ENCODE measurements at places on chromosomes 2 and 18. TPM values are rescaled to one million over a fixed set of nuclear protein-coding genes. Genes with fewer than 3 reads are reported as not detected.
A peak's percentile ranks its signal among the peaks of the same experiment; 100 is the strongest.

- no peak for DNase-seq
Observed at GRCh38 chr2:207351171-207351570, 178.6 kb upstream of the CREB1 start.

DNA sequence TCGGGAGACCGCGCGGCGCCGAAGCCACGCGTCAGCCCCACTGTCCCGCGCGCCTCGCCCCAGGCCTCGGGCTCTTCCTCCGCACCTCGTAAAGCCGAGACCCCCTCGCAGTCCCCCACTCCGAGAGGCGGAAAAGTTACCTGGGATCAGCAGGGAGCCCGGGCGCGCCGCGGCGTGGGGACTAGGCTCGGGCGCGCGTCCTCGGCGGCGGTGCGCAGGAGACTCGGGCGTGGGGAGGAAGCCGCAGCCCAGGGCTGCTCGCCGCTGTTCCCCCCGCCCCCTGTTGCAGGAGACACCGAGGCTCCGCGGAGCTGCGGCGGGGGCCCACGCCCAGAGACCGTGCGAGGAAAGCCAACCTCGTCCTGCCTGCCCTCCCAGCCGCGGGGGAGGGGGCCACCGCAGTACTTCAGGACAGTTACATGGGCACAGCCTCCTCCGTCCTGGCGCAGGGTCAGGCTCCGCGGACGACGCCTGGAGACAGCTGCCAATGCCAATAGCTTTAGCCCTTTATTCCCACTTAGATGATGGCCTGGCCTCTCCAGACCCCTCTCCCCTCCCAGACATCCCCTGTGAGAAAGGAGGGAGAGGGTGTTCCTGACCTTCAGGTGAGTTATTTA, at the start of gene EPB41L3:
Gene EPB41L3, minus strand, starts transcription at position 225 of the 617 bp plus-strand sequence. CDS start 54,814 bp downstream, outside the sequence.
- DNase-seq = peak; percentile 33

DNA sequence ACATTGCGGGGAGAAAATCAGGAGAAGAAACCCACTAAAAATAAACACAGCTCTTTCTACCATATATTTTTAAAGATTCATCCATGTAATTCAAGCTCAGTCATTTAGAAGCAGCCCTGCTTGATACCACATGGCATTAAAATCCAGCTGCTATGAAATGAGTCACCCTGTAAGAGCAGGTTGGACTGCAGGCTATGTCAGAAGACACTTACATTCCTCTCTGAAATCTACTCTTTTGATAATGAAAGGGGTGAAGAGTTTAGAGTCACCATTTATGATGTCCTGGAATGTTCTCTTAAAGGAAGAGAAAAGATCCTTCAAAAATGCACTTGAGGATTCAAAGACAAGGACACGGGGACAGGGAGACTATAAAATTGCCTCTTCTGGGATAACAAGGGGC, 100.6 kb upstream of the APCDD1 start:
- DNase-seq = peak; percentile 9

DNA sequence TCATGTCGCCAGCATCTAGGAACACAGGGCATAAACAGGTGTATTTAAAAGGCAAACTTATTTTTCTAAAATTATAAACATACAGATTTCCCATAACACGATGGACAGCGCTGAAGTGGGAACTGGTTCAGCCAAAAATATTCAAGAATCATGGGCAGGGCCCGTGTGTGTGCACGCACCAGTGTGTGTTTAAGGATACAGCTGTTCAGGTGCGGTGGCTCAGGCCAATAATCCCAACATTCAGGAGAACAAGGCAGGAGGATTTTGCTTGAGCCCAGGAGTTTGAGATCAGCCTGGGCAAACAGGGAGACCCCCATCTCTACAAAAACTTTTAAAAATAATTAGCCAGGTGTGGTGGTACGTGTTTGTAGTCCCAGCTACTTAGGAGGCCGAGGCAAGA, 288.6 kb upstream of the HDAC4 start:
- no peak for DNase-seq

- no peak for DNase-seq
Observed at GRCh38 chr2:105800036-105800713, 55.5 kb downstream of the NCK2 start.

- no peak for DNase-seq
Observed at GRCh38 chr2:240631548-240632305, 6.4 kb downstream of the GPR35 start.

SDC1 gene
- 75.2 TPM for total RNA-seq
